ENCODE measurements at places on chromosomes 3 and 15.

DNA sequence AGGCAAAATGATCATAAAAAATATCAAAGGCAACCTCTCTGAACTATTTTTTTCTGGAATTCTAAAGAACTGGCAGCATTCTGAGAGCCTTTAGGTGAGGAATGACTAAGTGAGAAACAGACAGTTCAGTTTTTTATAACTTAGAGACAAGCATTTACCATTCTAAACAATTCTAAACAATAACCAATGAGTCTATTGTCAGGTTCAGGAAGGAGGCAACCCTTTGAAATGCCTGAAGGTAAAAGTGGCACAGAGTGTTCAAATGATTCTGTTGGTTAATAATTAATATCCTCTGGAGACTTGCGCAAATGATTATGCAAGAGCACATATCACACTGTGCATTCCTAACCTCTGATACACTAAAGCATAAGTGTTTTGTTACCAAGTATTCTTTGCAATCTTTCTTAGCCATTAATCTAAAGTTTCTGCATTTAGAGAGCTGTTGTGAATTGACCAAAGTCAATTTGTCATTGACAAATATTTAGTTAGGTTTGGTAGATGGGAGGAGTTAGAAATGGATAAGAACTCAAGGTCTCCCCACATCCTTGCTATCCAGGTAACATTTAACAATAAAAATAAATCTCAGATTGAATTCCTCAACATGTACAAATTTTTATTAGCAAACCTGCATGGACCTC, 9.2 kb upstream of the TGFBR2 start:
- DNase-seq = no peak

- no peak for DNase-seq
Measured at GRCh38 chr15:48435321-48435720, 104.1 kb downstream of the DUT start.

GRCh38 chr3:195916291-195916690, 7.9 kb upstream of the TNK2 start:
- DNase-seq = peak; percentile 41

DNA sequence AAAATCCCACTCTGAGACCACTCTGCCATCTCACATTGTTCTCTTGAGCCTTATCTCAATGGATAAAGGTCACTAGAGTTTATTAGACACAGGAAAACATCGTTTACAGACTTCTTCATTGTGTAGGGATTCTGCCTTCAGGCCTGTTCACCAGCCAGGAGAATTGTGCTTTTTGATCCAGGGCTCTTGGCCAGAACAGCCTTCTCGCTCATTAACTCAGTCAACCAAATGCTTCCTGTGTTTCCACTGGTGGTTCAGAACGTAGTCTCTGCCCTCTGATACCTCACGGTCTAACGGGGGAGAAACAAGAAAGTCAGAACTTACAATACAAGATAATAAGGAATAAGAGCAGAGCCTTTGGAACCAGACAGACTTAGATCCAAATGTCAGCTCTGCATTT, 54.2 kb upstream of the TSEN2 start:
- DNase-seq = no peak

- no peak for DNase-seq
Measured at GRCh38 chr3:130843441-130843840, 50.4 kb upstream of the ATP2C1 start.

DNA sequence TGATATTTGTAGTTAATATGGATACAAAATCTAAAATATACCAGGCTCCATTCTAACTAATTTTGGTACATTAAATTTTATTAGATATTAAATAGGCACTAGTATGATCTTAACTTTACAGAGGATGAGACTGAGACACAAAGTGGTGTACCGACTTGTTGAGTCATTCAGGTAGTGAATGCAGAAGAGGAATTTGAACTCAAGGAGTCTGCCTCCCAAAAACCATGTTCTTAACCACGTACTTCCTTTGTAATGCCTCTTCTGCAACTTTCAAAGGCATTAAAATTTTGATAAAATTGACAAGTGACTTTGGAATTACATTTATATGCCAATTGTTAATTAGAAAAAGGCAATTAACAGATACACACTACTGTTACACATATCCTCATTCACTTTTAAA, 61.8 kb downstream of the ZBBX start:
- DNase-seq = no peak

All from islet precursor cell (in vitro differentiated cells).